CD8-positive, alpha-beta memory T cell (primary cell): ENCODE measurements at places on chromosomes 7 and 10. TPM values are rescaled to one million over a fixed set of nuclear protein-coding genes. Genes with fewer than 3 reads are reported as not detected.

- DNase-seq = no peak
Observed at GRCh38 chr7:17380736-17381662, 82.5 kb downstream of the AHR start.

GRCh38 chr7:75712517-75713361, 26.0 kb downstream of the HIP1 start:
- no peak for DNase-seq

DNA sequence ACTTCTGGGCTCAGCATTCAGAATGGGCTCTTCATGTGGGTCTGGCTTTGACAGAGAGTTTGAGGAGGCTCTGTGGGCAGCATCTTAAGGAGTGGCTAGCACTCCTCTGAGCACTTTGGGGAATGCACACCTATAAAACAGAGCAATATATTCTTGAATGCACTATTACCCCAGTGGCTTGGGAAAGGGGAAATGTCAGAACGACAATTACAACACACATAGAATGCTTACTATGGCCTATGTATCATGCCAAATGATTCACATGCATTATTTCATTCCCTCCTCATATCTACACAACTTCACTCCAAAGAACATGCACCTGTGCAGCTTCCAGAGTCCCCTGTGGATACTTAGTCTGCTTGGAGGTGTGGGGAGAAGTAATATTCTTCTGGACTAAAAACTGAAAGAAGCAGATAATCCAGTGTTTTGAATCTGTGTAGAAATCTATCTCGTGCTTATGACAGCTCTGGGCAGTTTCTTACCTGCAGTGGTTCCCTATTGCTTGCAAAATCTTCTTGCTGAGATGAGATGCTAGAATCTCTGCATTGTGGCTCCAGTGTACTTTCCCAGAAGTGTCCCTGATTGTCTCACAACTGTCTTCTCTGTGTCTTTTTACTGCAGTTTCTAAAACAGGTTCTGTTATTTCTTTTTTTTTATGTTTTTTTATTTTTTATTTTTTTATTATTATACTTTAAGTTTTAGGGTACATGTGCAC, 5.5 kb upstream of the MGAM start:
- no peak for DNase-seq

DNA sequence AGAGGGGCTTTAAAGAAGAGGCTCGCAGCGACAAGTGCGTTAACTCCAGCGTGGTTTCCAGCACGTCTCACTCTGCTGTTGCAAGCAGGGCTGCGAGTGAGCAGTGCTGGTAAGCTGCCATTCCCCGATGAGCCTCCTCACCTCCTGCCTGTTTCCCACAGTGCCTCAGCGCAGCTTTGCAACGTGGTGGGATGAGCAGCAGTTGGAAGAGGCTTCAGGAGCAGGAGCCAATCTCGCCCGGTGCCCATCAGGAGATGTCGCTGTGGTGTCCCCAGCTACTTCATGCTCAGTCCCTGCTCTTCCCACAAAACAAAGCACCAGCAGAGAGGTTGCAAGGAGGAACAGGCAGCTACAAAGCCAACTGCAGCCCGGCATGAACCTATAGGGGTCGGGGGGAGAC, 2.4 kb upstream of the ADARB2 start:
- no peak for DNase-seq

The CSGALNACT2 gene
- 21.0 TPM for total RNA-seq

GRCh38 chr10:20133669-20134189, 317.5 kb downstream of the PLXDC2 start:
- no peak for DNase-seq

DNA sequence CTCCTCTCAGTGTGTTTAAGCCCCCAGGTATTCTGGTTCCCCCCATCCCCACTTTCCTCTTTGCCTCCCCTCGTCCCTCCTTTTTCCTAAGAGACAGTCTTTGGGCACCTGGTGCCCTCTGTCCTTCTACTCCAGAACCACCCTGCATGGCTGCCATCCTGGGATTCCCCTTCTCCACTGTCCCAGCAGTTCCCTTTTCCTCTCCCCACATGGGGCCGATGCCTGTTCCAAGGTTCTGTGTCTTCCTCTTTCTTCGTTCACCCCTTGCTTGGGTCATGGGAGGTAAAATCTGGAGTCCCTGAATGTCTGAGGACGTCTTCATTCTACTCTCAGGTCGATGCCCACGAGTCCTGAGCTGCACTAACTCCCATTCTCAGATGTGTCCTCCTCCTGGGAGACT, 120.8 kb downstream of the TAX1BP1 start:
- DNase-seq = no peak

The PRPS1L1 gene
- total RNA-seq = not detected

The ARID5B gene
- 38.4 TPM for total RNA-seq

The ABCF2 gene
- 95.1 TPM for total RNA-seq

- no peak for DNase-seq
Observed at GRCh38 chr7:142420554-142421362, 162.9 kb upstream of the PRSS58 start.

- no peak for DNase-seq
Observed at GRCh38 chr10:110426294-110427181, 71.2 kb upstream of the DUSP5 start.

- DNase-seq = no peak
Observed at GRCh38 chr7:117072620-117073118, 119.4 kb downstream of the ST7 start.

DNA sequence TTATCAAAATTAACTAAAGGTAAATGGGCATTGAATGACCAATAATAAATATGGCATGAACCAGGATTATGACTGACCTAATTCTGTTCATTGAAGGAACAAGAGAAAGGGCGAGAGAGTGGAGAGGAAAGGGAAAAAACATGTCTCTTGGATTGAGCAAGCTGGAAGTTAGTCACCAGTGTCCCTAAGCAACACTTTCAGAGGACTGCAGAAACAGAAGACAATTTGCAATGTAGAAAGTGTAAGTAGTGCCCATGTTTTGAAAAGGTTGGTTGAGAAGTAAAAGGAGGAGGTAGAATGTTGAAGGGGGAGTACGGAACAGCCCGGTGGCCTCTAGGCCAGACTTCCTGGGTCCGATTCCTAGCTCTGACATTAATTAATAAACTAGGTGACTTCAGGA, 94.6 kb downstream of the FAS start:
- no peak for DNase-seq

DNA sequence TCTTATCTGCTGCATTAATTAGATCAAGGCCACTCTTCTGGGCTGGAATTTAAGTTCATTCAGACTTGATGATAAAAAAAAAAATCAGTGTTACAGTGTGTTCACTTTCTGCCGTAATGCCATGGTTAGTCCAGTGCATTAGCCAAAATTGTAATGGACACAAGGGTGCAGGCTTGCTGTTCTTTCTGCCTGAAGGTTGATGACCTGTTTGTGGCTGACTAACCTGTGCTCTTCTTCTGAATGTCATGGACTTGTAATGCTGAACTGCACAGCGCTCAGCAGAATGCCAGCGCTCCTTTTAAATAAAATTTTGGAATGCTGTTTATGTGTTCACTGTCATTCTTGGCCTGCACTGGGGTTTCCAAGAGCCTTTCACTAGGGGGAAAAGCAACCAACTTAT, 323.2 kb downstream of the ZNF248 start:
- no peak for DNase-seq

- no peak for DNase-seq
Observed at GRCh38 chr10:76928565-76928964, 709.0 kb downstream of the KCNMA1 start.

DNA sequence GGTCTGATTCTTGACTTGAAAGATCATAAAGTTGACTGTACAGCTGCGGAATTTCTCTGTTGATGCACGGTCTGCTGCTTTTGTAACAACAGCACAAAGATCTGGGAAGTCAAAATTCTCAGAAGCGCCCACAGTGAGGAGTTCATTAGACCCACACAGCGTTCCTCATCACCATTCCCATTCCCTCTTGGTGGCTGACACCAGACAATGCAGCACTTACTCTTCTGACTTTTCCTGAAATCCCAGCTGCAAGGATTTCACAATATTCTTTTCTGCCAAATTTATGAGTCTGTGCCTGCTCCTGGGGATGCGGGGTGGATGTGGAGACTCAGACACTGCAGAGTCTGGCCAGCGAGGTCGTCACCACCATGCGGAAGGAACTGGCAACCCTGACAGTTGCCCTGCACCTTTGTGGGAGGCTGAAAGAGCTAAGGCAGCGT, 233.9 kb downstream of the FANK1 start:
- no peak for DNase-seq

The PRLHR gene
- not detected for total RNA-seq

The MYH16 gene
- total RNA-seq = not detected

The SNX10 gene
- total RNA-seq = 40.5 TPM

DNA sequence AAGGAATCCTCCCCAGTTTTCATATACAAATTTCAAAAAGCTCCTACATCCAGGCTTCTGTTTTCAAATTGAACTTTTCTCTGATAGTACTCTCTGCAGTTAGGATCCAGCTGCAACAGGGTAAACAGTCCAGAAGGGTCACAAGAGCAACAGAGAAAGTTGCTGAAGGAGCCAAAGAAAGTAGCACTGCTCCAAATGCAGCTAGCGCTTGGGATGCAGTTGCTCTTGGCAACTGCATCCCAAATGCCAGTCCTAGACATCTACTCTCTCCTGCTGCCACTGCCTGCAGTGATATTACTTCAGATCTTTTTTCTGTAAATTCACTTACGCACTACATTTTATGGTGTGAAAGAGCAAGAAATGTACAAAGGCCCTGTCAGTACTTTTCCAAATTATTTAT, 14.6 kb downstream of the GPR37 start:
- DNase-seq = no peak

The ZNF777 gene
- 22.1 TPM for total RNA-seq

The ADAMTS14 gene
- not detected for total RNA-seq
